ENCODE measurements at places on chromosomes 1 and 21.

DNA sequence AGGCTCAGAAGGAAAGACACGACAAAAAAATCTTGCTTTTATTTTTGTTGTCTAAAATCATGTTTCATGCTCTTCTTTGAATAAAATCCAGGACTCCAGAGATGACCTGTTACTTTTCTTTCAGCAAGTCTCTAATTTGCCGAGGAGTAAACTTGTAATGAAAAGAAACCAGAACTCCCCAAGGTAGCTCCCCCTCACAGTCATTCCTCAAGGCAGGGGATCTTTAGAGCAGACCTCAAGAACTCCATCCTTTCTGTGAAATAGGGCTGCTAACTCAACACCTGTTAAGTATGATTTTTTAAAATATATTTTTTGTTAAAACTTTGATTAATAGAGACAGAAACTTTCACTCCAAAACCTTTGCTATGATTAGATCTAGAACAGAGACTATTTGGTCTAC is 82.7 kb upstream of the ABCD3 start:
- DNase-seq, result no peak

- no peak for DNase-seq
Measured at GRCh38 chr1:221306239-221306638, 427.0 kb downstream of the HLX start.

- no peak for DNase-seq
Measured at GRCh38 chr1:183195142-183195574, 9.1 kb downstream of the LAMC2 start.

- no peak for DNase-seq
Measured at GRCh38 chr1:17437580-17438317, 1.7 kb downstream of the RCC2 start.

DNA sequence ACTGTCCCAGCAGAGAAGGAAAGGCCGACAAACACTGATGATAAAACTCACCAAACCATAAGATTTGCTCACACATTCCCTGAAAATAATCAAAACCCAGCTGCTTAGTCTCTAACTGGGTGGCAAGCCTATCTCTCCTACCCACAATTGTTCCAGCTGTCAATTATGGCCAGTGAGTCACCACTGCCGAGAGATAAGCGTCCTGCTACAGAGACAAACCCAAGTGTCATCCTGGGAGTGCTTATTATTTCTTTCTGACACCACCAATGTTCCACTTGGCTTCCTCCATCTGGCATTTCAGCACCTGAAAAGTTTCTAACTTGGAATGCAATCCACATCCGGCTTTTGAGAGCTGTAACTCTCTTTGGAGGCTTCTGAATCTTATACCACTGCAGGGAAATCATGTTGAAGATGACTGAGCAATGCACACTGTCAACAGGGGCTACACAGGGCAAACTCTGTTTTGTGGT is 51.5 kb upstream of the VAV3 start:
- no peak for DNase-seq

DNA sequence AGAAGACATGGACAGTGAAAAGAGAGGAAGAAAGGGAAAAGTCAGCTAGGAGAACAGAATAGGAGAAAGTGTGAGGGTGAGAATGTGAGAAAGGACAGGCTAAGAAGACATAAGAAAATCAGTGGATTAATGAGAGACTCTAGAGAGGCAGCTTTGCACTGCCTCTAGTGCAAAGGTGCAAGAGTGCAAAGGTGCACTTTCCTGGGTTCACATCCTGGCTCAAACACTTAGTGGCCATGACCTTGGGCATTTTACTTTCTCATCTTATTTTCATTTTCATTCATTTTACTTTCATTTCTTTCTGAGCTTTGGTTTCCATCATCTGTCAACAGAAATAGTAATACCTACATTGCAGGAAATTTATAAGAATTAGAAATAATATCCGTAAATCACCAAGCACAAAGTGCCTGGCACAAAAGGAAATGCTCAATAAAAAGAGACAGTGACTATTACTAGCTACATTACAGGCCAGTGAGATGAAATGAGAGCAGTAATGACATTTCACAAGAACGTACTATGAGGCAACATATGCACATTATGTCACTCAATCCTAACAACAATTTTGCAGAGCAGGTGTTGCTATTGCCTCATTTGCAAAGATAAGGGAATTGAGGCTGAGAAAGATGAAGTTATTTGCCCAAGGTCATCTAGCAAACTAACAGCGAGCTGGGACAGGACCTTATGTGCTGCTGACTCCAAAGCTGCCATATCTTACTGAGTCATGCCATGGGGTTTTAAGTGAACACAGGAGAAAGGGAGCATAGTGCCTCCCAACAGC is 107.0 kb upstream of the TLR5 start:
- peak; percentile 47 for DNase-seq

DNA sequence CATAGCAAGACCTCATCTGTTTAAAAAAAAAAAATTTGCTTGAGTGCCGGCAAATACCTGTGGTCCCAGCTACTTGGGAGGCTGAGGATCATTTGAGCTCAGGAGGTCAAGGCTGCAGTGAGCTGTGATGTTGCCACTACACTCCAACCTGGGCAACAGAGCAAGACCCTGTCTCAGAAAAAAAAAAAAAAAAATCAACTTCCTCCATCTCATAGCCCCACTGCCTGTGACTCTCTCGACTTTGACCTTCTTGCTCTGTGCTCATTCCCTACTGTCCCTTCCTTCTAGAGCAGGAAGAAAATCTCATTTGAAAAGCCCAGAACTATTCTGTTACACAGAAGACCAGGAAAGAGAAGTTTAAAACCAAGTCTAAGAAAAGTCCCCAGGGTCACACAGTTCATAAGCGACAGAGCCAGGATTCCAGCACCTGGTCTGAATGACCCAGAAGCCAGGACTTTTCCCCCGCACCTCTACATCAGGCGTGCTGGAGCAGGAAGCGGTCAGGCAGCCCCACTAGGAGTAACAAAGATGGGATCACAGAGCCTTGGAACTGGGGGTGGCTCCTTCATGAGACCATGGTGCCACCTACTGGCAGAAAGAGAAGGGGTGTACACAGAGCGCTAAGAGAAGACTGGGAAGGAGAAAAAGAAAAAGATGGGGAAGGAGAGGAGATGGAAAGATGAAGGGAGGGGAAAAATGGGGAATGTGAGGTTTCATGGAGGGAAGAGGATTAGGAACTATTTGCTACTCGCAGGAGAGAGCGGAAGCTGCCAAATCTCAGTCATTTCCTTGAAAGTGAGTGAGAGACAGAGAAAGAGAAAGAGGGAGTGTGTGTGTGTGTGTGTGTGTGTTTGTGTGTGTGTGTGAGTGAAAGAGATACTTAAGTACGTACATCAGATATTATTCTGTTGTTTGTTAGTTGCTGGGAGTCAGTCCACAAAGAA is 3.1 kb upstream of the P3R3URF start:
- DNase-seq, result peak; percentile 63

DNA sequence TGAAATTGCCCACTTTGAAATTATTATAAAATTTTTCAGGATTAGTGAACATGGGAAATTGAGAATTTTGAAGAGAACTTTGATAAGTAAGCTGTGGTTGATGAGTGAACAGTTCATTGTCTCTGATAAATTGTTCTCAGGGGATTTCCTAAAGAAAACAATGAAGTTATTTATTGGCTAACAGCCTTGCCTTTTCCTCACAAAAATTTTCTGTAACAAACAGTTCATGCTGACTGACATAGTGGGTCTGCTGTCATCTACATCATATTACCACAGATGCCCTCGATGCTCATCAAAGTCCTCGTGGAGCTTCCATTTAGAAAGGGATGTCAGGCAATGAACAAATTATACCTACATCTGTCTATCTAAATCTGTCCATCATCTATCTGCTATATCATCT is 113.4 kb downstream of the PTBP2 start:
- no peak for DNase-seq

- DNase-seq, result no peak
Measured at GRCh38 chr1:33305816-33306652, 14.9 kb downstream of the A3GALT2 start.

DNA sequence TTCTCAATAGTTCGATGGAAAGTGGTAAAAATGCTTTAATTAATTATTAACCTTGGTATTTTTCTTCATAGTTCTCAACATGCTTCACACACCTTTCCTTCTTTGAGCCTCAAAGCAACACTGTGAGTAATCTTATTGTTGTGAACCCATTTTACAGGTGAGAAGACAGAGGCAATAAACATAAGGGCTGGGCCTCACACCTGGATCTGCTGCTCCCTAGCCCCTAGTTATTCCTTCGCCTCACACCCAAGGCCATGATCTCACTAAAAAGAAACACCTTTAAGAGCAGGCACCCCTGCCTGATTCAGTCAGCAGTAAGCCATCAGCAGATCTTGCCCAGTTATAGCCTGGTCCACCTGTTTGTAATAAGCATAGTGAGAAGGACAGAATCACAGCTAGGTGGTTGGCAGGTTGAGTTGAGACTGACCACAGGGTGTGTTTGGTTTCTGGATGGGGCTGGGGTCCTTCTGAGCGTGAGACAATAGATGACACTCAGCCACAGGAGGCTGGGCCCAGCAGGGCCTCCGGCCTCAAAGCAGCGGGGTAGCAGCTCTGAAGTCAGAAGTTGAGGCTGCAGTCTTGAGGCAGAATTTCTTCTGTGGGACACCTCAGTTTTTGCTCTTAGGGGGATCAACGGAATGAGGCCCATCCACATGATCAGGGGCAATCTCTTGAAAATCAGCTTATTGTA is 203.9 kb downstream of the RHOU start:
- no peak for DNase-seq

- no peak for DNase-seq
Measured at GRCh38 chr1:10900691-10901090, 104.2 kb upstream of the CASZ1 start.

Data from HL-60 (cell line).